ENCODE measurements at places on chromosomes 6 and 20.

DNA sequence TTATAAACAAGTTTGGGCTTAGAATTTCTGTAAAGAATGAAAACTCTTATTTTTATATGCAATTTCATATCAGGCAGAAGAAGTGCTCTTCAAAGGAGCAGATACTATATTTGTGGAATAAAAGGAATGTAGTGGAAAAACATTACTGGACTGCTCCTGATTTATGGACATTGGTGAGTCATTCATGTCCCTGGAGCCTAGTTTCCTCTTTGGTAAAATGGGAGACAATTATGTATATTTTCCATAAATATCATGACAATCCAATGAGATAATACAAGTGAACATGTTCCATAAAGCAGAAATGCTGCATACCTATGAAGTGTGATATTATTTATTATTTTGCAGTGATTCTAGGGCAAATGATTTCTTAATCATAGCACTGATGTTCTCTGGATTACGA is 445.8 kb upstream of the CITED2 start:
- DNase-seq: no peak

GRCh38 chr6:168916576-168917211 is 337.0 kb downstream of the THBS2 start:
- DNase-seq: no peak

- DNase-seq: no peak
Observed at GRCh38 chr20:63843222-63843621, 12.2 kb upstream of the ZBTB46 start.

- DNase-seq: no peak
Observed at GRCh38 chr20:45041464-45042337, 59.2 kb downstream of the KCNS1 start.

DNA sequence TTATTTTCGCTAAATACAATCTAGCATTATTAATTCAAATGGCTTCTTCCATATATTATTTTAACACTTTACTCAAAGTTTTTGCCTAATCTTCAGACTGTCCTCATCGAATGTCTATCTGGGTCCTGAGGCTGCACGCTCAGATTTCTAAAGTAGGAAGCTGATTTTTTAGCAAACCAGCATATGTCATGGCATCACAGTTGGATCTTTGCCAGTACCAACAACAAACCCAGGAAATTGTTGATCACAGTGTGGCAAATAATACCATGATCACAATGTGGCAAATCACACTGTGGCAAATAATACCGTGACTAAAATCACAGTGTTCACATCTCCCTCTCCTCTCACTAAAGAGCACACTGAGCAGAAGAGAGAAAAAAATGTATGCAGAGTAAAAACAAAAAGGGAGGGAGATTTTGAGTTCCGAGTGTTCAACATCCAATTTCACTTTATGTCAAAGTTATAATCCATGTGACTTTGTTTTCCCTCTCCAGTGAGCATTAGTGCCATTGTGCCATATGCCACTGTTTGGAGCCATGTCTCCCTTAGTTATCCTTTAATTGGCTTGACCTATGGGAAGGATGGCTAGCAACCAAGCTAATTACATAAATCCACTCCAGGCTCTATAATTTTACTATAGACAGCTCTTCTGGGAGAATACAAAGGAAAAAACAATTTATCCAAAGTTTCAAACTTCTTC is 1059.6 kb downstream of the HACE1 start:
- DNase-seq: no peak

DNA sequence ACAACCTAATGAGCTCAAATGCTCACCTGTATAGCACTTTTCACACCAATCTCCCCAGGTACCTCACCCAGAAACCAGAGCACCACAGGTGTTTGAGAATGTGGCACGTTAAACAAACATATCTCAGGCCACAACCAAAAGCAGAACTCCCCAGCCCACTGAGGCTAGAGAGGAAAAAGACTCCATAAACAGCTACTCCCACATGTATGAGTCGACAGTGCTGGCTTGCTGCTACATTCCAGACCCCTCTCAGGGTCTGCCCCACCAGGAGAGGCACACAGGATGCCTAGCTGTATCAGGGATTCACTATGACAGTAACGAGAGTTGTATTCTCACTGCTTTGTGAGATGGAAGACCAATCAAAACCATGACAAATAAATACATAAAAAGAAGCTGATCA is 242.6 kb upstream of the ARID1B start:
- no peak for DNase-seq

DNA sequence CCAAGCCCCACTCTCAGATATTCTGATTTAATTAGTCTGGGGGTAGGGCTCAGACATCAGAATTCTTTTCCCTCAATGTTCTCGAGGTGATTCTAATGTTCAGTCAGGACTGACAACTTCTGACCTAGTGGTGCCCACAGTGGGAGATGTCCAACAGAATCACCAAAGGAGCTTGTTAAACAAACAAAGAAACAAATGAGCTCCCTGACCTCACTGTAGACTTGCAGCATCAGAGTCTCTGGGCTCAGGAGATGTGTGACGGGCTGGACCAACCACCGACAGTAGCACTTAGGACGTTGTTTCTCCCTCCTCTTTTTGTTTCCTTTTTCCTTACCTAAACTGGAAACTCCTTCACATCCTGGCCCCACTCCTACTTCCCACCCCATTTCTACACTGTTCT is 49.3 kb downstream of the CLIC5 start:
- no peak for DNase-seq

- DNase-seq: no peak
Observed at GRCh38 chr6:147741389-147741788, 232.9 kb downstream of the SAMD5 start.

- DNase-seq: no peak
Observed at GRCh38 chr20:16243470-16243869, 329.8 kb downstream of the KIF16B start.

GRCh38 chr6:23696992-23697391 is 429.0 kb upstream of the NRSN1 start:
- DNase-seq: peak; percentile 55

- DNase-seq: no peak
Observed at GRCh38 chr6:106547601-106548453, 81.5 kb downstream of the RTN4IP1 start.

GRCh38 chr6:121040831-121041230 is 293.4 kb downstream of the TBC1D32 start:
- DNase-seq: no peak

- no peak for DNase-seq
Observed at GRCh38 chr6:29596381-29596900, 11.5 kb downstream of the OR2H2 start.

DNA sequence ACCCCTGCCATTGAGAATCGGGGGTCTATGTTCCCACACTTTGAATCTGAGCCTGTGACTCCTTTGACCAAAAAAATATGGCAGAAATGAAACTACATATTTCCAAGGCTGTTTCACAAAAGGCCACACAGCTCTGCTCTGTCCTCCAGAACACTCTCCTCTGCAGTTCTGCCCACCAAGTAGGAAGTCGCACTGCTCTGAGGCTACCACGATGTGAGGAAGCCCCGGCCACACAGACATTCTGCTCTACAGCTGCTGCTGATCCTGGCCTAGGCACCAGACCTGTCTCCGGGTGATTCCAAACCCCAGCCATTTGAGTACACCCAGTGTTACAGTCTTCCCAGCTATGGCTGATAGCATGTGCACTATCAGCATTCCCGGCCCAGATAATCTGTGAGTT is 85.1 kb downstream of the LYRM4 start:
- no peak for DNase-seq

DNA sequence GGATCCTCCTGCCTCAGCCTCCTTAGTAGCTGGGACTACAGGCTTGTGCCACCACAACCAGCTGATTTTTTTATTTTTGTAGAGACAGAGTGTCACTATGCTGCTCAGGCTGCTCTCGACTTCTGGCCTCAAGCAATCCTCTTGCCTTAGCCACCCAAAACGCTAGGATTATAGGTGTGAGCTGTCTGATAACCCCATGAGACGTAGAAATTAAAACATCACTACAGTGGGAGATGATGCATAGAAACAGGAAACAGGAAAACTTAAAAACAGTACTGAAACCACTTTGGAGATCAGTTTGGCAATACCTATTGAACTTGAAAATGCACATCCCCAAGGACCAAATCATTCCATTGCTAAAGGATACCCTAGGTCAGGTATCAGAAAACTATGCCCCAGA is 10.8 kb downstream of the SENP6 start:
- DNase-seq: no peak

GRCh38 chr20:37503256-37503927 is 17.7 kb upstream of the NNAT start:
- no peak for DNase-seq

GRCh38 chr20:38109591-38110524 is 55.2 kb downstream of the TGM2 start:
- DNase-seq: peak; percentile 97

GRCh38 chr6:144595266-144595665 is 310.1 kb downstream of the UTRN start:
- no peak for DNase-seq

DNA sequence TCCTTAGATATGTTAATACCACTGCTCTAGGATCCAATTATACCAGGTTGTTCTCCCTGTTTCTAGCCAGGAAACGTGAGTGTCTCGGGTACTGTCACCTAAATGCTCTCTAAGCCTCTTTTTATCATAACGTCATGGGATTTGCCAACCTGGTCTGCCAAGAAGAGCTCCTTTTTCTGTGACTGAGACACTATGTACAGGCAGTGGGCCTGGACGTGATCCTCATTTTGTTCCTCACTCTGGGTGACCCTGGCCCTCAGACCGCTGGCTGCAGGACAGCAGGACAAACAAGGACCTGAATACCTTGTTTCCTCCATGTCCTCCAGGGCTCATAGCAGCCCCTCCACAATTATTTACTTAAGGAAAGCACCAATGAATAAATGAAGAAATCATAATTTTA is 69.1 kb downstream of the CD164 start:
- DNase-seq: no peak

GRCh38 chr20:4835244-4836177 is 113.8 kb downstream of the PRND start:
- DNase-seq: no peak

GRCh38 chr6:142954844-142955243 is 9.9 kb upstream of the HIVEP2 start:
- no peak for DNase-seq

DNA sequence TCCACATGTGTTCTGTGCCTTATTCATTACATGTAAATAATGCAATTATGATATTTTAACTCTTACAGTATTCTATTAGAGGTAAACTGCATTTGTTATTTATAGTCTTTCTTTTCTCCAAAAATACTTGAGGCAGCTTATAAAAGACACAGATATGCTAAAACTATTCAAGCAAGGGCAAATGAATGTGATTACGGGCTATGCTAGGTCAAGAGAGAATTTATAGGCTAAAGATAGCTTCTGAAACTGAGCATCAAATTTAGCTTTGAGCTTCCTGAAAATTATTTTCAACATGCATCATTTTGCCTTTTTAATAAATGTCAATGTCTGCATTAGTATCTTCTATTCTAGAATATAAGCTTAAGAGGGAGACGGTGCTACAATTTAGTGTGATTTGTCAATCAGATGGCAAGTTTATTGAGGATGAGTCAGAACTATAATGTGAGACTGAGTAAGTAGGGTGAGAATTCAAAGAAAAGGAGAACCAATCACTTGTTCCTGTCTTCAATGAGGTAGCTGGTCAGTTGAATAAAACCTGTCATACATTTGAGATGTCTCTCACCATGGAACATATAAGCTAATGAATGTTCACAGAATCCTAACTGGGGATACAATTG is 669.4 kb upstream of the CITED2 start:
- DNase-seq: no peak

DNA sequence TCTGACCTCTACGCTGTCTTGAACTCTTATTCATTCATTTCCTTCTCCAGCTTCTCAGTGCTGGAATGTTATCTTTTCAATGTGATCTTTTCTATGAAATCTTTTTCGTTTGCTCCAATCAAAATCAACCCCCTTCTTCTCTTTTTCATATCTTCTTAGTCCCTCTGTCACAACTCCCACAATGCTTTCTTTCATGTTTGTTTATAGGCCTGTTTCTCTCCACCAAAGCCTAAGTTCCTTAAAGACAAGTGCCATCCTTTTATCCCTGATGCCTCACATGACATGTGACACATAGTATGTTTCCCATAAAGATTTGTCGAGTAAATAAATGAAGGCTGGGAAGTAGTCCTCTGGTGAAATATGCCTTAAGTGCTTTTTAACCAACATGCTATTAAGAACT is 38.1 kb downstream of the CRYBG1 start:
- no peak for DNase-seq

GRCh38 chr6:155248008-155249001 is 15.5 kb upstream of the CLDN20 start:
- no peak for DNase-seq

GRCh38 chr6:157724960-157725741 is 97.9 kb upstream of the SNX9 start:
- no peak for DNase-seq

DNA sequence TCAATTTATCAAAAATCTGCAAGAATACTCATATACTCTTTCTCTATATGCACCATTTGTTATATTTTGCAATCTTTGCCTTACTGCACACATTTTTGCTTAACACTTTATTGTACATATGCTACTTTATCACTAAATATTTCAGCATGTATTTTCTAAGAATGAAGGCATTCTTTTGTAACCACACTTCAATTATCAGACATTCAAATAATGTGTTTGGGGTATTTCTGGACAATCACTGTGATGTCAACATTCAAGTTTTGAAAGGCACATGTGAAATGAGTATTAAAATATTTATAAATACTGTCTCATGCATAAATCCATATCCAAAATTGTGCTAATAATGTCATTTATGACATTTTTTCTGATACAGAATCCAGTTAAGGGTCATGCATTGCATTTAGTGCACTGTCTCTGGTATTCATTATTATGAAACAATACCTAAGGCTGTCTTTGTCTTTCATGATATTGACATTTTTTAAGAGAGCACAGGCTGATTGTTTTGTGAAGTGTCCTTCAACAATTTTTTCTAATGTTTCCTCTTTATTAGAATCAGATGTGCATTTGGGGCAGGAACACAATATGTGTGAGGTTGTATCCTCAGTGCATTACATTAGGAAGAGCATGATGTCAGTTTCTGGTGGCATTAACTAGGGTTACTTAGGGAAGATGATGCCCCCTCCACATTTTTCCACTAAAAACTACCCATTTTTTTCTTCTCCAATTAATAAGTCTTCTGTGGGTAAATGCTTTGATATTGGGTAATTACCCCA is 105.7 kb downstream of the MTFR2 start:
- DNase-seq: no peak

DNA sequence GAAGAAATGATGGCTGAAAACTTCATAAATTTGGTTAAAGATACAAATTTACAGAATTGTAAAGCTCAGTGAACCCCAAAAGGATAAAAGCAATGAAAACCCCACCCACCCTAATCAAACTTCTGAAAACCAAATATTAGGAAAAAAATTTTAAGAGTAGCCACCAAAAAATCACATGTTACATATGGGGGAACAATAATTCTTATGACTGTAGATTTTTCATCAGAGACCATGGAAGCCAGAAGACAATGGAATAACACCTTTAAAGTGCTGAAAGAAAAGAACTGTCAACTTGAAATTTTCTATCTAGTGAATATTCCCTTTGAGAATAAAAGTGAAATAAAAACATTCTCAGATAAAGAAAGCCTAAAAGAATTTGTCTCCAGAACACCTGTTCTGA is 24.4 kb downstream of the PROCR start:
- DNase-seq: no peak

All from LNCaP clone FGC (cell line).